ENCODE measurements at places on chromosomes 6 and 20.

DNA sequence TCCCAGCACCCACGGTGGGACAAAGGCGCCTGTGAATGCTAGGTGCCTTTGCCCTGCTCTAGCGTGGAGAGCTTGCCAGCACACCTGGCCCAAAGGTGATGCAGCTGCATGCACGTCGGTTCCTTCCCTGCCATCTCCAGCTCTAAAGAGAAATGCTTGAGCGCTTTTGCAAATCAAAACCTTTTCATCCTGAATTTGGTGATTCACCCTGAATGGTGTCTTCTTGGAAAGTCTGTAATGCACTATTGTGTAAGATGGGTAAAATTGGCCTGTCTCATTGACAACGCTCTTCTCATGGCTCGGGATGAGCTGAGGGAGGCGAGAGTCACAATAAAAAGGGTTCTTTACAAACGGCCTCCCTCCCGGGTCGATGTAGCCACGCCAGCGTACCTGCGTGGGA, 103.1 kb upstream of the ID4 start:
- no peak for DNase-seq

GRCh38 chr6:14743474-14744211, 502.2 kb upstream of the JARID2 start:
- peak; percentile 96 for DNase-seq

GRCh38 chr6:53956068-53956711, 155.1 kb upstream of the MLIP start:
- DNase-seq = peak; percentile 70

- no peak for DNase-seq
These were observed 9.8 kb upstream of the DEF6 start for GRCh38 chr6:35287671-35288396.

GRCh38 chr6:125406741-125407140, 105.0 kb upstream of the HDDC2 start:
- no peak for DNase-seq

DNA sequence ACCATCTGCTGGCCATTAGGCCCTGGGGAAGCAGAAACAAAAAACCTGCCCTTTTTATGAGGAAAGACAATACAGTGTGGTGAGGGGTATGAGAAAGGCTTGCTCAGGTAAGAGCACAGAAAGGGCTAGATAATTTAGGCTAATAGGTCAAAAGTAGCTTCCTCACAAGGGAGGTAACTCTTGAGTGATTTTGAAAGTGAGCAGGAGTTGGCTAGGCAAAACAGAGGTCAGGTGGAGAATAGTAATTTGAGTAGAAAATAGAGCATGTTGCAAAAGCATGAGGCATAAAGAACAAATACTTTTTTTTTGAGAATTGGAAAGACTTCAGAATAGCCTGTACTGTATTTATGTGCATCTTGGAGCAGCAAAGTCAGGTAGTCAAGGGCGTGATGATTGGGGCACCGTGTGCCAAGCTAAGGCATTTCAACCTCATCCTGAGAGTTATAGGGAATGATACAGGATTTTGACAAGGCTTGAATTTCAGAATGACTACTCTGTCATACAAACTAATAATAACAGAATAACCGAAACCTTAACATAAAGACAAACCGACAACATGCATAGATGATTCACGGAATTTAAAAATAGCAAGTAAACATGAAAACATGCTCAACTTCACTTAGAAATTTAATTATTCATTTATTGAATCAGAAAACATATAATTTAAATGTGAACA, 123.0 kb upstream of the ENPP5 start:
- DNase-seq = no peak

DNA sequence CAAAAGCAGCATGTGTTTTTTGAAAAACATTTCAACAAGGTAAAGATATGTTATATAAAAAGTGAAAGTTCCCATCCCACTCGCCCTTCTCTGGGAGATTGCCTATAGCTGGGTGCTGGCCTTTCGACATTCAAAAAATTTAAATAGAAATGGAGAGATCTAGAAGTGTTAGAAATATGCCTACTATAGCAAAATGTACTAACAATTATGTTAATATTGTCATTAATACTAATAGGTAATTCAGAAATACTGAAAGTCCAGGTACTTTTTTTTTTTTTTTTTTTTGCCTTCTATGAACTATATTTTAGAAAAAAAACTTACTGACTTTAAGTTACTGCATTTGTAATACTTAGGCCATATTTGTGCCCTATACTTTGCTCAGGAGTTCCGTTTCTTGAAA, 87.1 kb downstream of the SESN1 start:
- no peak for DNase-seq

All from fibroblast of skin of scalp (primary cell).